Naive thymus-derived CD8-positive, alpha-beta T cell (primary cell): ENCODE measurements at places on chromosomes 16 and 17. TPM values are rescaled to one million over a fixed set of nuclear protein-coding genes. Genes with fewer than 3 reads are reported as not detected.

- peaks cover 3% of the 10 kb centered on the region for H3K27me3 ChIP-seq
- no peak overlapping the region for H3K4me3 ChIP-seq
- no peak for DNase-seq
Observed at GRCh38 chr16:21103941-21104860, 46.4 kb downstream of the DNAH3 start.

GCGR gene
- total RNA-seq: not detected

GRCh38 chr17:33175562-33175961, 117.5 kb downstream of the ASIC2 start:
- no peak overlapping the region for H3K27ac ChIP-seq
- DNase-seq: no peak
- H3K4me3 ChIP-seq: no peak overlapping the region
- H3K27me3 ChIP-seq: peaks cover 50% of the 10 kb centered on the region
- no peaks in the 10 kb centered on the region for H3K4me1 ChIP-seq

AOC3 gene
- total RNA-seq: 1.6 TPM

IL21R gene
- total RNA-seq: 29.4 TPM

DNA sequence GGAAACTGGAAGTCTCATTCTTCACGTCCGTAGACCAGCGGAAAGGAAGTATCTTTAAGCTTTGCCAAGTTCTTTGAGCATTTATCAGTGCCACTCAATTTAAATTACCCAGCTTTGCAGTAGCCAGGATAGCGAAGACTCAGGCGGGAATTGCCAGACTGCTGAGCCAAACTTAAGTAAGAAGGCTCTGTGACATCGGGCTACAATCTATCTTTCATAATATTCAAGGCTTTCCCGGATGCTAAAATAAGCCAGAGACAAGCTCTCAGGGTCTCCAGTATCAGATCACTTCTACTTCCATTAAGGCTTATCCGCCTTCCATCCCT, 436 bp upstream of the BRIP1 start:
- peak overlapping the region; percentile 98 for H3K4me3 ChIP-seq
- peaks cover 15% of the 10 kb centered on the region for H3K4me1 ChIP-seq
- no peaks in the 10 kb centered on the region for H3K27me3 ChIP-seq
- no peak for DNase-seq
- H3K36me3 ChIP-seq: peaks cover 2% of the 10 kb centered on the region

DNA sequence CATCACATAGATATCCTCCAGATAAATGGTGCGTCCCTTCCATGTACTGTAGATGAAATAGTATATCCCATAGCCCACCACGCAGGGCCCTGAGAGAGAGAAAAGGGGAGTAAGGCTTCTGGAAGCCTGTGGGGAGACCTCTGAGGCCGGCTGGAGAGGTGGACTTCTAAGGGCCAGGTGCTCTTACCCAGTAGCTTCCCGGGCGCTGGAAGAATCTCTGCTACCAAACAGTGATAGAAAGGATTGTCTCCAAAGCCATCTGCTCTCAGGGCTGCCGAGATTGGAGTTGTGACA, 718 bp downstream of the SAT2 start:
- no peaks in the 10 kb centered on the region for H3K27me3 ChIP-seq
- no peak for DNase-seq
- peaks cover 16% of the 10 kb centered on the region for H3K4me1 ChIP-seq
- H3K27ac ChIP-seq: peak overlapping the region; percentile 92
